ENCODE measurements at places on chromosomes 4 and X.

DNA sequence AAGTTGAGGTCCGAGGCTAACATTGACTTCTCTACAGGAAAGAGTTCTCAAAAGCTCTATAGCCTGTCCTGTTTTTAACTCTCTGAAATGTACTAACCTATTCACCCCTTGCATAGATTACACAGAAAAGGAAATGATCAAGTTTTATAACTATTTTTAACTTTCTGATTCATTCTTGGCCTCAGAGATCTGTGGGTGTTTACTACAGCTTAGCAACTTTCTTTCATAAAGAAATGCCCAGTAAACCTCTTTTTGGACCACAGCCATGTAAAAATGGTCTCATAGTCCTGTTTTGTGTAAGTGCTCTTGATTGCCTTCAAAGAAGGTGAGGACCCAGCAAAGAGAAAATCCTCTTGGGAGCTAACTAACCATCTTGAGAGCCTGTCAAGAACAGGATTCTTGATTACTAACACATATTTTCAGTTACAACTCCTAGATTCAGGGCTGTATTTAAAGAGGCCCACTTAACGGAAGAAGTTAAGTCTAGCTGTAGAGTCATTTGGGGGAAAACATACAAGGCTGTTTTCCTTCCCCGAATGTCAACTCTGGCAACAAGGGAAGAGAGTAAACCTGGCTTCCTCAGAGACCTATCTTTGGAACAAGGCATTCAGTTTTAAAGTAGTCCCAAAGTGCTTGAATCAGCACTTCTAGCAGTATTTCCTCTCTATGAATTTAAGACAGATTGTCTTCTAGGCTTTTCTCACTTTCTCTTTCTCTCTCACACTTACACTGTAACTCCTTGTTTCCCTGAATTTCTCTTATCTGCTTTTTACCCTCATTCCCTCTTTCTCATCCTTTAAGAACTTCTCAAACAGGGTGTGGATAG, 78.2 kb downstream of the IL21 start:
- DNase-seq = no peak

GRCh38 chrX:65644621-65645289, 22.7 kb upstream of the MSN start:
- DNase-seq = no peak

GRCh38 chr4:148740701-148741100, 298.5 kb upstream of the NR3C2 start:
- DNase-seq = no peak

DNA sequence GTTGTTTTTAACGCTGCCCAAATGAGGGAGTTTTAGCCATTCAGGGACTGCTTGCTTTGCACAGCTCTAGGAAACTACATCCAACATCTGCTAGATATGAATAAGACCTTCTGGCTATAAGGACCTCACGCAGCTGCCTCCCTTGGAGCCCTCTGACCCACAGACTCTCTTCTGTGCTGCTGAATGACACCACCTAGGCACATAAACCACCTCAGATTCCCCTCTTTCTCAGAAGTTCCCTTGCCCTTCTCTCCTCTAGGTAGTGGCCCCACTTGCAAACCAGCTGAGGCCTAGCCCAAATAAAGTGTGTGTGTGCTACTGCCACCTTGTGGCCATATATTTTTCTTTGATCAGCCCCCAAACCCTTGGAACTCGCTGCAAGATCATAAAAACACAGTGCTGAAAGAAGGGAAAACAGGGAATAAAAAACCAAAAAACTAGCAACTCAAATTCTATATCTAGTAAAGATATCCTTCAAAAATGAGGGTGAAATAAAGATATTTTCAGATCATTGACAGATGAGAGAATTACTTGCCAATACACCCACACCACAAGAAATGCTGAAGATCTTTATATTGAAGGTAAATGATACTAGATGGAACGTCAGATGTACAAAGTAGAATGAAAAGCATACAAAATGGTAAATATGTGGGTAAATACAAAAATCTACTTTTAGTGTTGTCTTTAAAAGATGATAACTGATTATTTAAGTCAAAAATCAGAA, 265.9 kb downstream of the ADAMTS3 start:
- DNase-seq = no peak

DNA sequence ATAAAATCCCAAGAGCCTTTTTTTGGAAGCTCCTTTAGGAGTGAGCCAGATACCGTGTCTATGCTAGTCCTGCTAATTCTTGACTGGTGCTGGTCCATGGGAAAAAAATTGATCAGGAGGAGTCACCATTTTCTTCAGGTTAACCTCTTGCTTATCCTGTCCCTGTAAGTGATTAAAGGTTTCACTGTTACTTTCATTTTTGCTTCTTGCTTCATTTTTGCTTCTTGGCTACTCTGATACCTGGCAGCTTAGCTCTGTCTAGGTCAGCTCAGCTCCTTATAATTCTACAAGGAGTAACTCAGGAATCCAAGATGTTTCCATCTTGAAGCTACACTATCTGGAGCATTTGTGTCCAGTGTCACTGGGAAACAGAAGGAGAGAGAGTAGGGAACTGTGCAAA, 45.7 kb downstream of the AFM start:
- no peak for DNase-seq

DNA sequence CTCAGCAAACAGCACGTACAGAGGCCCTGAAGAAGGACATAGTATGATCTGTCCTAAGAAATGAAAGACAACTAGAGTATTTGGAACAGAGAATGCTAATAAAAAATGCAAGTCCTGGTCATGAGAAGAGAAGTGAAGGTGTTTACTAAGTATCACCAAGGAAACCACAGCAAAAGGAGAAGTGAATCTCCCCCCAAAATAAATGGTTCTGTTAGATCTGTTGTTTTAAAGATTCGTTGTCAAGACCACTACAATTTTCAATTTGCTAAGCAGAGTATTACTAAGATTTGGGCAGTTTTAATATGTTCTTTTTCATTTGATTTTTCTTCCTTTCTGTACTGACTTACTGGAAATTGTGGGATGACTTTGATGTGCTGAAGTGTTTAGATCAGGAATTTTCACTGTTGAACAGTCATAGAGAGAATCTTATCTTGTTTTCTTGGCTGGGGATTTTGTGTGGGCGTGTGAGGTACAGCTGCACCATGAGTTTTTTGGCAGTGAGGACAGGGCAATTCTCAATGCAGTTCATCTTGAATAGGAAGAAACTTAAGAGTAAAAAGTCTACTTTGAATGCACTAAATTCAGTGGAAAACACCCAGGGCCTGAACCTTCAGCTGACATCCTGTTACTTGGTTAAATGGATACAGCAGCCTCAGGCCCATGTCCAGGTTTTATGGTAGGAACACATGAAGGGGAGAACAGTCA, 132.2 kb downstream of the STIM2 start:
- DNase-seq = no peak

DNA sequence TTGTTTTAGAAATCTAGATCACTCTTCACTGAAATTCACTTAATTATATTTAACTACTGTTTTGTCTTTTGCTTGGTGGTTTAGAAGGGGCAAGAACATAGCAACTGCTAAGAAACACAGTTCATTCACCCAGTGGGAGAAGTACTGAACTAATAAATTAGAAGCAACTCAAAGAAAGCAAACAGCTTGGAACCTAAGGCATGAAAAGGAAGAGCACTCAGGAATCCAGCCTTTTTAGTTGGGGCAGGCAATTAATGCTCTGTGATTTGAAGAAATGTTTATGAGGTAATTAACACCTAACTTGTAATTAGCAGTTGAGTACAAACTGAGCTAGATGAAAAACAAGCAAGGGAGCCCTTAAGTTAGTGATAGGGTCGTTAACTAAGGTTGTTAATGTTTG, 22.8 kb downstream of the SEPTIN11 start:
- no peak for DNase-seq

GRCh38 chr4:169080981-169081380, 70.9 kb upstream of the CBR4 start:
- DNase-seq = no peak

- DNase-seq = no peak
These were observed 36.0 kb upstream of the CD99L2 start for GRCh38 chrX:150934453-150934852.

- no peak for DNase-seq
These were observed at the start of gene ADGRL3 for GRCh38 chr4:61200187-61200915. TSS of gene ADGRL3 (plus strand) at chr4:61200326.

DNA sequence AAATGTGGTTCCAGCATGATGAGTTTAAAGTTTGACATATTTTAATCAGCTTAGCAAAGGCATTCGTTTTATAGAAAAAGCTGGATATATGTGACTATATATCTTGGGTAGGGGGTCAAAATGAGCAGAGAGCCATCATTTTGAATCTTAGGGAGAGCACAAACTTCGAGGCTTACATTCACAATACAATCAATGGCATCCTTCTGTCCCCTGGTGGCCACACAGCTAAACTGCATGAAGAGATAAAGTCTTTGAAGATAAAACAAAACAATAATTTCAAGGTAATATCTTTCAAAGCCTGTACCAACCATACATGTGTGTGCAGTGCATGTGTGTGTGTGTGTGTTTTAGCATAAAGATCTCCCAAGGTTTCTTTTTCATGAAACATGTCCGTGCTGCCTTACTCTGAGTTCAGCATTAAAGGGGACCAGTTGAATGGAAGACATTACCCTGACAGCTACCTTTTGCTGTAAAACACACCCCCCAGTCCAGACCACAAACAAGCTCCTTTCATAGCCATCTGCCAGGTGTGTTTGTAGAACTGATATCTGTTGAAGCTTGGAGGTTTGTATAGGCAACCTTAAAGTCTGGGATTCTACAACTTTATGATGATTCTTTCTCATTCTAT, 22.0 kb downstream of the DYNLT3 start:
- no peak for DNase-seq

- DNase-seq = no peak
These were observed 16.5 kb downstream of the DHRSX start for GRCh38 chrX:2484256-2484655.

- no peak for DNase-seq
These were observed 186.6 kb upstream of the MAOA start for GRCh38 chrX:43469391-43470054.

DNA sequence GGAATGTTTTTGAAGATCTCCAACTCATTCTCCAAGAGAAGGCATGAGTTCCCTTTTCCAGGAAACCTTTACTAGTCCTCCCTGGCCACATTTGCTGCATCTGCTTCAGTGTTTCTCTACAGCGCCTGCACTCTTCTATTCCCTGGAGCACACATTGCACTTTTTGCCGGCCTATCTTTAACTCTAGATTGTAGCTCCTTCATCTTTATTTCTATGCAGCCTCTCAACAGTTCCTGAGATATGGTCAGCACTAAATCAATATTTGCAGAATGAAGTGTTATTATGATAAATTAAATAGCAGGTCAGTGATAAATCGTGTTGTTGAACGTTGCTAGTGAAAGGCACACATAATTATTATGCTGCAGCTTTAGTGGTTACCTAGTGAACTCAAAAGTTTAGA, 88.3 kb downstream of the VCX3A start:
- no peak for DNase-seq

Data from brain pericyte (primary cell).